ENCODE measurements at places on chromosomes 2 and 18.
A peak's percentile ranks its signal among the peaks of the same experiment; 100 is the strongest.

GRCh38 chr2:95719473-95720060, 127.8 kb downstream of the TRIM43 start:
- DNase-seq = no peak

- DNase-seq = peak; percentile 35
Measured at GRCh38 chr2:84991404-84992160, 20.6 kb downstream of the KCMF1 start.

DNA sequence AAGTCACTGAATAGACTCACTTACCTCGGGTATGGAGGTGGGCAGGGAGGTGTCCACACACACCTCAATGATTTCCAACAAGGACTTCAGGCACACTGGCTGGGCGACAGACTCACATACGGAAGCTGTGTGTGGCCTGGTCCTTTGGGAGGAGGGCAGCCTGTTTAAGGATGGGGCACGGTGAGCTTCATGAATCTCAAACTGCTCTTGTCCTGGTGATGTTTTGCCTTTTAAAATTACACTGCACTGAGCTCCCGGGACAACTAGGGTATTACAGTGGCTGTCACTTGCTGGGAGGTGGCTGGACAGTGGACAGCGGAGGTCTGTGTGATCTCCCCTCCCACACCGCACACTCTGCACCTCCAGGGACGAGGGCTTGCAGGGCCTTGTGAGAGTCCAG, 211.6 kb downstream of the SNTG2 start:
- no peak for DNase-seq

- DNase-seq = no peak
Measured at GRCh38 chr2:173240083-173240482, 114.6 kb upstream of the CDCA7 start.
